ENCODE measurements at places on chromosomes 3 and 15.

- DNase-seq: no peak
These were observed 632 bp downstream of the MTHFS start for GRCh38 chr15:79896131-79896633.

DNA sequence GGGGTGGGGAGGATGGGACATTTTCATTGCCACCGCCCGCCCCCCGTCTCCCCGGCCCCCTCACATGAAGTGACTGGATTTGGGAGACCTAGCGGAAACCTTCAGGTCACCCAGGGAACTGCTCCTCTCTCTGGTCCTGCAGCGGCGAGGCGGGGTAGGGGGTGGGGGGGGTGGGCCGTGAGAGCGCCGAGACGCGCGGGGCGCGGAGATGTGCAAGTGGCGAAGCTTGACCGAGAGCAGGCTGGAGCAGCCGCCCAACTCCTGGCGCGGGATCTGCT lies 712 bp upstream of the MME start:
- DNase-seq: no peak

DNA sequence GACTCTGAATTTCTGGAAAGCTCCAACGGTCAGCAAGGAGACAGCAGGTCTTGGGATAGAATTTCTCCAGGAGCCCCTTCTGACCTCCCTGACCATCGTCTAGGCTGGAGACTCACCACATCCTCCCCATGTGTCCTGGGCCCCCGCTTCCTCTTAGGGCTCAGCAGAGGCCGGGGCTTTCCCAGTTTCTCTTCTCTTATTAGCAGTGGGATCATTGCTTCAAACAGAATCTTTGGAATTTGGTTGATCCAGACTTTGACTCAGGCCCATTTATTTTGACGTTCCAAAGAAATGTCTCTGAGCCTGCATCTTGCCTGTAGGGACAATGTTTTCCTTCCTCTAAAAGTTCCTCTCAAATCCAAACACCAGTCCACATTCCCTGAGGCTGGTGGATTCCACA lies 38.4 kb upstream of the SLC6A6 start:
- DNase-seq: no peak

DNA sequence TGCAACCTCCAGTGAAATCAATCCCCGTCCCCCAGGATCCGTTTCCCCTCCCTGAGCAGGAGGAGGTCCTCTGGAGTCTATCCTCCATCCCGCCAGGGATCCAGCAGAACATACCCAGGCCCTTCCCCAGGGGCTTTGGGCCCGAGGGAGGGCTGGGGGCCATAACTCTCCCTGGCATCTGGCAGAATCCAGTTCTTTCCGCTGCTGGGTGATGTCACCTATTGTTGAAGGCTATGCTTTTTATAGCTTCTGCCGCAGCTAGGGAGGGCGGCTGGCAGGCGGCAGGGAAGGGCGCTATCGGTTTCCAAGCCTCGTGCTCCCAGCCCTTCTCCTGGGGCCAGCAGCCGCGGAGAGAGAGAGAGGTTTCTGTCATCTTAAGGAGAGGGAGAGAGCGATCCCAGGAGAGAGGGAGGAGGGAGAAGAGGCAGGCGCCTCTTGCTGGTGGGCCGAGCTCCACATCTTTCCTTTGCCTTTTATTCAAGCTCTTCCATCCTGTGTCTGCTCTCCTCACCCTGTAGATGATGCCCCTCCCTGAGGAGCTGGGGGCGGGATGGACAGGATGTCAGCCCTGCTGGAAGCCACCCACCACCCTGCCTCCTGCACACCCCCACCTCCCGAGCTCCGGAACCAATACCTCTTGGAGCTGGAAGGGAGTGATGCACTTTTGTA lies 120.1 kb downstream of the ANP32A start:
- peak; percentile 55 for DNase-seq

DNA sequence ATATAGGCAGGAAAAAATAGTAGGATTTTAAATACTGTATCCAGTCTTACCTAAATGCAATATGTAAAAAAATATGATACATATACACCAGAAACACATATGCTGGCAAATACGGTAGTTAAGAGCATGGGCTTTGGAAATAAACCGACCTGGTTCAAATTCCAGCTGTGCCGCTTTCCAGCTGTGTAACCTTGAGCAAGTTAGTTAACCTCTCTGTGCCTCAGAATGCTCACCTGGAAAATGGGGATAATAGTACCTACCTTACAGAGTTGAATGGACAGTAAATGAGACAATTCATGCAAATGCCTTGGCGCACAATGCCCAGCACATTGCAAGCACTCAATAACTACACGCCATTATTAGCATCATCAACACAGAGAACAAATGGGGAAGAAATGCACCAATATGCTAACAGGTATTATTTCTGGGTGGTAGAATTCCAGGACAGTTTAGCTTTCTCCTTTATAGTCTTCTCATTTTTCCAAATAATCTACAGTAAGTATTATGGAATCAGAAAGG lies 50.6 kb downstream of the SUMF1 start:
- no peak for DNase-seq

GRCh38 chr3:102141096-102141927 lies 292.0 kb downstream of the NFKBIZ start:
- DNase-seq: no peak

GRCh38 chr3:153666991-153667740 lies 454.0 kb upstream of the ARHGEF26 start:
- DNase-seq: no peak

DNA sequence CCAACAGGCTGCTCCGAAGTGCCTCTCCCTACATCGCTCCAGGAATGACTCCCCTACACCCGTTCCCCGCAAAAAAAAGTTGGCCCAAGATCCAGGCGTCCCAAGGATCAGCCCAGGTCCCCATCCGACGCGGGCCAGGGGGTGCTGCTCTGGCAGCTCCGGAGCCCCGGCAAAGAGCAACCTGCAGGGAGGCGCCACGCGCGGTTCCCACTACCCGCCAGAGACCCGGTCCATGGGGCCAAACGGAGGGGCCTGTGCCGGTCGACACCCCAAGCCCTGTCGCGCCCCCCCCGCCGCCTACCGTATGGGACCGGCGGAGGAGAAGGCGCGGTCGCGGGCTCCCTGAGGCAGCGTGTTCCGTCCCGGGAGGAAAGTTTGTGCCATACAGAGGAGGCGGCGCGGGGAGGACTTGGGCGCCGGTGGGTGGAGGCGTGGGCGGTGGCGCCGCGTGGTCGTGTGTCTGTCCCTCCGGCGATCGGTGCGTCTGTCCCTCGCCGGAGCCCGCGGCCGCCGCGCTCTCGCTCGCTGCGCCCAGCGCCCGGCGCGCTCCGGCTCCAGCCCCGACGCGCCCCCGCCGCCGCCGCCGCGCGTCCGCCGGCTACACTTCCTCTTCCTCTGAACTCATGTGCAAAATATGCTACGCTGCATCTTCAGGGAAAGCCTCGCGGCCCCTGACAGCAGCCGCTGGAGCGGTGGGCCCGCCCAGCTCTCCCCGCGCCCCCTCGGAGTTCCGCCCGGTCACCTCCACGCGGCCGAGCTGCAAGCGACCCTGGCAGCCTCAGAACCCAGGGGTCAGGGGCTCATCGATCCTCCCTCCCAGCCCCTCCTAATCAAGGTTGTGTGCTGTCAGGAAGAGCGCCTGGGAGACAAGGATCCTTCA lies at the start of gene RFTN1:
Gene RFTN1, minus strand, starts transcription at position 559 of the 880 bp plus-strand sequence. CDS start 19,830 bp downstream, outside the sequence.
- DNase-seq: no peak

DNA sequence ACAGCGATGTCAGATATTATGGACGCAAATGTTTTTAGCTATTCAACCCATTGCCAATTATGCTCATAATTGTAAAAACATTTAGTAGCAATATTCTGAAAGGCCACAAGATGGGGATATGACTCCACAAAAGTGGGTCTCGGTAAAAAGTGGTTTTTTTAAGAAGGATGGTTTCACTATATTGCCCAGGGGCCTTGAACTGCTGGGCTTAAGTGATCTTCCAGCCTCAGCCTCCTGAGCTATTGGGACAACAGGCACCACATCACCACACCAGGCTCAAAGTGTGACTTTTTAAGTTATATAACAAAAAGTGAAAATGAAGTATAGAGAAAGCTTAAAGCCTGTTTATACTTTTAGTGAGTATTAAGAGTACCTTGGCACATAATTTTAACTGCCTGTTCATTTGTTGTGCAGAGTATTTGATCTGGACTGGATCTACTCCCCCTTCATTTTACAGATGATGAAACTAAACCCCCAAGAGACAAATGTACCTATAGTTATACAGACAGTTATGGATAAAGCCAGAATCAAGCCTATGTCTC lies 9.4 kb downstream of the NAA50 start:
- peak; percentile 6 for DNase-seq

Data from NCI-H1436 treated with DMSO at 0.1 percent for 48 hours (cell line).